ENCODE measurements at places on chromosomes 16 and 17. TPM values are rescaled to one million over a fixed set of nuclear protein-coding genes. Genes with fewer than 3 reads are reported as not detected.

The CHST6 gene
- 4.4 TPM for total RNA-seq

The PERCC1 gene
- not detected for total RNA-seq

The CES5A gene
- total RNA-seq = not detected

The TMEM132E gene
- total RNA-seq = not detected

The HS3ST3A1 gene
- not detected for total RNA-seq

The CLDN7 gene
- not detected for total RNA-seq

The HID1 gene
- total RNA-seq = 103 TPM

The NGFR gene
- 53.0 TPM for total RNA-seq

The CES2 gene
- total RNA-seq = 40.0 TPM

The EVI2A gene
- total RNA-seq = 7.5 TPM

The TRIM16 gene
- total RNA-seq = 22.0 TPM

The KLHL10 gene
- total RNA-seq = not detected

The CMTM2 gene
- total RNA-seq = not detected

The SCRN2 gene
- 126 TPM for total RNA-seq
